HS-27A (cell line): ENCODE measurements at places on chromosomes 1 and 21.

GRCh38 chr1:30535595-30536325 is 187.6 kb downstream of the MATN1 start:
- no peak for DNase-seq

GRCh38 chr1:161216945-161217712 is 2.0 kb downstream of the FCER1G start:
- DNase-seq: no peak

DNA sequence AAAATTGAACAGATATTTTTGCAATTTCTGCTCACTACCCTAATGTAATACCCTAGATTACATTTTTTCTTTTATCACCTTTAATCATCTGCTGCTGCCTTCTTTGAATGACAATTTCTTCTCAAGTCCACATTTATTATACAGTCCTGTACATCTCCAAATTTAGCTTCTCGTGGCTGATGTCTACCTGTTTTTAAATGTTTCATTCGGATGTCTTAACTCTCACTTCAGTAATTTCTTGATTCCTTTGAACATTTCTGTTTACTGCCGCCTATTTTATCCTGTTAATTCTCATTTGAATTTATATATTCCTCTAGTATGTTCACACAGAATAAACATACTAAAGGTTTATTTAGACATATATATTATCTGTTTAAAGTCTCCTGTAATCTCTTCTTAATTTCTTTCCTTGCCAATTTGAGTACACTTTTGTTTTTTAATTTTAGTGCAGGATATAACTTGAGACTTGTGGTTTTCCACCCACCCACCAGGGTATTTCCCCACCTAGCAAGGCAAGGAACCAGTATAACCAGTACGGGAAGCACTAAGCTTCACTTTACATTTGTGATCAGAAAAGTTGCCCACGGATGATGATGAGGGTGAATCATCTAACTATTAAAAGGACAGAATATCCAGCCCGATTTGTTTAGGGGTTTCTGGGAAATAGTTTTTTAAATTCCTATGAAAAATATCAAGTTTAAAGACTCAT is 12.7 kb downstream of the INSL5 start:
- DNase-seq: no peak

- DNase-seq: no peak
Measured at GRCh38 chr21:35819134-35819533, 241.2 kb downstream of the SETD4 start.

GRCh38 chr1:203467550-203467921 is 8.1 kb upstream of the PRELP start:
- DNase-seq: no peak

GRCh38 chr1:208641579-208642280 is 397.5 kb upstream of the PLXNA2 start:
- no peak for DNase-seq

DNA sequence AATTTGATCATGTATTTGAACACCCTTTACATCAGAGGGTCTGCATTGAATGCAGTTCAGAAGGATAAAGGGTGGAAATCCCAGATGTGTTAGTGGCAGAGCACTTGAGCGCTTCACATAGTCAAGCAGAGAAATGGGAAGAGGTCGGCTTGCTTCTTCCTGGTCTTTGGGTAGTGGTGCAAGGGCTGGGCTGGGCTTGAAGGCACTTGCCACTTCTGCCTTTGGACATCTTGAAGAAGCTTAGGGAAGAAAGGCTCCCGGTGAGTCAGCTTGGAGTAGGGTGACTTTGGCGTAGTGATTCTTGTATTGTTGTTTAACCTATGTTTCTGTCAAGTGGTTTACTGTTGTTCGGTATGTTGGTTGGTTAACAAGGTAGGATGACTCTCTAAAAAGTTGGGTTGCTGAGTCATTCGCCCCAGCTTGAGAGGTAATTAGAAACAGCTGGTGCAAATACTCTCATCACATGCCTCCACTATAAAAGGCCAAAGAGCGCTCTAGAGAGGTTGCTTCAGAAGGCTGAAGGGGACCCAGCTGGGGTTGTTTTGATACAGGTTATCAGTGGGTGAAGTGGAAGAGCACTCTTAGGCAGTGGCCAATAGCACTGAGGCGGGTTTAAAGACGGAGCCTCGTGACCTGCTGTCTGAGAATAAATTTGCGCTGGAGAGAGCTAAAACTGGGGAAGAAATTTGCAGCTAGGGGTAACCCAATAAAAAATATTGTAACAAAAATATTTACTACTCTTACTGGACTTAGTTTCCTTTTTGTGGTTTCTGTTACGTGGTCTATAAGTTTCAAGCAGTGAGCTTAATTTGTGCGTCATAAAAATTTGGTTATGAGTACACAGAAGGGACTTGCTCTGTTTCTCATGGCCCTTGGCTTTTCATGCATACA is 1.4 kb downstream of the BACH1 start:
- peak; percentile 87 for DNase-seq

GRCh38 chr1:10196976-10197375 is 13.4 kb upstream of the KIF1B start:
- no peak for DNase-seq

DNA sequence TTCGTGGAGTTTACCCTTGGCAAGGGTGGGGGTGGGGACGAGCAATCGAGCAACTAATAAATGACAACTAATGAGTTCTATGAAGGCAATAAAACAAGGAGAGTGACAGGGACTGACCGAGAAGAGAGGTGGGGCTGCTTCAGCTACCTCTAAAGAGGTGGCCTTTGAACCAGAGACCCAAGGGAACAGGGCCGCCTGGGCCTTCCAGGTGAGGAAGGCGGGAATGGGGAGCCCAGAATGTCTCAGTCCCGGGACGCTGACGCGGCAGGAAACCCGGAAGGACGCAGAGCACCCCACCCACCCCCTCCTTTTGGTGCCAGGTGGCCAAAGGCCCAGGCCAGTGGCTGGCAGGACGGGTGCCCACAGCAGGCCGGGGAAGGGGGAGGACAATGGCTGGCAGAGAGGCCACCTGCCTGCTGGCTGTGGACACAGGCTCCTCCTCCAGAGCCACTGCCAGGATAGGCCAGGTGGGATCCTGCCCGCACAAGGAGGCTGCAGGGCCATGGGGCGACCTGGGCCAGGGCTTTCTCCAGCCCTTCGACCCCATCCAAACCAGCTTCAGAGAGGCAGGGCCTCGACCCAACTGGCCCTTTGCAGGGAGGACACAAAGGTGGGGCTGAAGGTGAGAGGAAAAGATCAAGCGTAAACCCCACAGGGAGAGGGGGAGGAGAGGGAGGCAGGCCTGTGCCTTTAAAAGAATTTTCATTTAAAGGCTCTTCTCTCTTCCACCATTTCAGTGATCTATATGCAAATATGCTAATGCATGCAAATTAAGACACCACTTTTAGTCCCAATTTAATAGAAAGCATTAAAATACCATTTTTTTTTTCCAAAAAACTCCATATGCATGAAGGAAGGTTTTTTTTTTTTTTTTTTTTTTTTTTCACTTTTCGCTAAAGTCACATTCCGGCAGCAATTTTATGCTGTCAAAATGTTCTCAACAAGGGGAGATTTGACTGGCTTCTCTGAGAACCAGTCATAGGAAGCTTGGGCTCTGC is 58.1 kb downstream of the CASZ1 start:
- no peak for DNase-seq

DNA sequence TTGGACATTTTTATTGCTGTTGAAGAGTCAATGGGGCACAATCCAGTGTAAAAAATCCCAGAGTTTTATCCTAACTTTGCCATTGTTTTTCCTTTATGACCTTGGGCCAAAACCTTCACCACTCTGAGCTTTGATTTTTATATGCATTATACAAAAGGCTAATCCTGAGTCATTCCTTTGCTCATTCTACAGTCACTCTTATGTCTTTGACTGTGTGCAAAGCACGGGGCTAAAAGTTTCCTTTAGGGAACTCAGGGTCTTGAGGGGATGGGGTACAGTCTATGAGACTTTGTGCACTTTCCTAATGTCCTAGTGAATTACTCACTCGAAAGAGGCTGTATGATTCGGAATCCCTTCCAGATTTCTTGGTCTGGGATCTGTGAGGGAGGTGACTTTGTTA is 543.2 kb upstream of the CAMK1G start:
- no peak for DNase-seq

DNA sequence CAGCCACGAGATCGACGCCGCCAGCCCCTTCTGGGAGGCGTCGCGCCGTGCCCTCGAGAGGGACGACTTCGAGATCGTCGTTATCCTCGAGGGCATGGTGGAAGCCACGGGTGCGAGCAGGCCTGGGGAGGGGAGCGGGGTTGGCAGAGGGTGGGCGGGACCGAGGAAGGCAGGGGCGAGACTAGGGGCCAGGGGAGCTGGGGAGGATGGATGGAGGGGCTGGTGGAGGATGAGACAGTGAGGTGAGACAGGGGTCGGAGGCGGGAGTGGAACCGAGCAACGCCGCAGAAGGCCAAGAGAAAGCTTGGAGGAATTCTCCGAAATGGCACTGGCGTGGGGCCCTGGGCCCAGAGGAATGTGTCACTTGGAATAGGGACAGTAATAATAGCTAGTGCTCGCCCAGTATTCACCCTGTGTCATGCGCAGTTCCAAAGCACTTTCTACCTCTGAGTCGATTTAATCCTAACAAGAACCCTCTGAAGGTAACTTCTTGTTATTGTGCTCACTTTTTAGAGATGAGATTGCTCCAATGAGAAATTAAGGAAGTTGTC is 3.5 kb downstream of the KCNJ9 start:
- no peak for DNase-seq
